ENCODE measurements at places on chromosomes 13 and 19.

GRCh38 chr19:1862424-1863327 is 703 bp downstream of the KLF16 start:
- no peak for DNase-seq

DNA sequence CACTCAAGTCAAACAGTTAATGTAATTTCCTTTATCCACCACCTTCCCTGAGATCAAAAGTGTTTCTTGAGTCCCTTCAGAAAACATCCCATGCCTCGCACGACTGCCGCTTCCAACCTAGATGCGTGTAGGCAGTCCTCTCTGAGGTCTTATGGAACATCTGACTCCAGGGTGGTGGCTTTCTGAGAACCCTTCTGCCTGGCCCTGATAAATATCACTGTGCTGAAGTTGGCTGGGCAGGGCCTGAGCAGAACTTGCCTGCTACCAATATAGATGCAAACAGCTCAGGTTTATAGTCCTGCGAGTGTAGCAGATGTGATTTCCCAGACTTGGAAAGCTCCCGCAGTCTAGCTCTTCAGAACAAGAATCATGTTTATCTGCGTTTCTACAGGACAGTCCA is 61.1 kb upstream of the GPR12 start:
- DNase-seq: no peak

DNA sequence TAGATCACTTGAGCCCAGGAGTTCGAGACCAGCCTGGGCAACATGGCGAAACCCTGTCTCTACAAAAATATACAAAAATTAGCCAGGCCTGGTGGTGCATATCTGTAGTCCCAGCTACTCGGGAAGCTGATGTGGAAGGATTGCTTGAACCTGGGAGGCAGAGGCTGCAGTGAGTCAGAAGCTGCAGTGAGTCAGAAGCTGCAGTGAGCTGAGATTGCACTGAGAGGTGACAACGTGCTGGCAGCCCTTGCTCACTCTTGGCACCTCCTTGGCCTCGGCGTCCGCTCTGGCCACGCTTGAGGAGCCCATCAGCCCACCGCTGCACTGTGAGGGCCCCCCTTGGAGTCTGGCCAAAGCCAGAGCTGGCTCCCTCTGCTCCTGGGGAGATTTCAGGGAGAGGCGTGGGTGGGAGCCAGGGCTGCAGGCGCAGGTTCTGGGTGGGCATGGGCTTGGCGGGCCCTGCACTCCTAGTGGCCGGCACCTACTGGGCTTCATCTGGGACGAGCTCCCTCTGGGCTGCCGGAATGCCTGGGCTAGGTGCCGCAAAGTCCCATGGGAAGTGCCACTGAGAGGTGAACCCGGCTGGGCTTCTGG is 39.5 kb upstream of the RPL21 start:
- peak; percentile 60 for DNase-seq

- no peak for DNase-seq
Measured at GRCh38 chr13:99217461-99218110, 16.9 kb downstream of the UBAC2 start.
